Vein endothelial cell (primary cell): ENCODE measurements at places on chromosomes 6 and 20. TPM values are rescaled to one million over a fixed set of nuclear protein-coding genes. Genes with fewer than 3 reads are reported as not detected.

Gene GTSF1L
- not detected in 2 replicates for total RNA-seq

Gene CYP39A1
- total RNA-seq, result 0.33 and 0.38 TPM in 2 replicates

Gene C20orf141
- total RNA-seq, result not detected in 2 replicates

Gene FOXQ1
- not detected in 2 replicates for total RNA-seq

Gene ANKRD66
- total RNA-seq, result not detected in 2 replicates

Gene FRMD1
- not detected in 2 replicates for total RNA-seq

Gene TGM3
- total RNA-seq, result not detected in 2 replicates

Gene TMEM74B
- total RNA-seq, result 1.1 and 3.3 TPM in 2 replicates

Gene PKIB
- total RNA-seq, result 0.33 TPM in 1 of 2 replicates, not detected in the other

Gene EYA4
- total RNA-seq, result 0.38 and 0.98 TPM in 2 replicates

Gene RHAG
- total RNA-seq, result not detected in 2 replicates

Gene BEND3
- total RNA-seq, result 6.1 and 7.5 TPM in 2 replicates

Gene TINAG
- total RNA-seq, result not detected in 2 replicates

Gene PROKR2
- total RNA-seq, result not detected in 2 replicates

Gene GGTLC1
- not detected in 2 replicates for total RNA-seq

Gene PLCB4
- 4.9 and 5.0 TPM in 2 replicates for total RNA-seq

Gene ZNF831
- not detected in 2 replicates for total RNA-seq

Gene CLVS2
- not detected in 2 replicates for total RNA-seq

Gene C6orf118
- not detected in 2 replicates for total RNA-seq

Gene GDAP1L1
- total RNA-seq, result not detected in 2 replicates

Gene ME1
- 8.2 and 15.4 TPM in 2 replicates for total RNA-seq

Gene POM121L2
- total RNA-seq, result not detected in 2 replicates

Gene SAPCD1
- total RNA-seq, result 2.1 TPM in 1 of 2 replicates, not detected in the other

Gene ADGRB3
- not detected in 2 replicates for total RNA-seq

Gene PPP1R14C
- total RNA-seq, result not detected in 2 replicates

Gene METTL24
- not detected in 2 replicates for total RNA-seq

Gene GSTA2
- total RNA-seq, result not detected in 2 replicates

Gene DCDC2
- total RNA-seq, result not detected in 2 replicates

Gene TSHZ2
- 0.96 and 0.98 TPM in 2 replicates for total RNA-seq

Gene MOXD1
- 0.29 TPM in 1 of 2 replicates, not detected in the other for total RNA-seq

Gene VSX1
- total RNA-seq, result not detected in 2 replicates

Gene IRF4
- total RNA-seq, result 0.29 TPM in 1 of 2 replicates, not detected in the other

Gene CSNK2A1
- total RNA-seq, result 118 and 171 TPM in 2 replicates

Gene NMBR
- under 0.01 TPM in 1 of 2 replicates, not detected in the other for total RNA-seq

Gene MEA1
- total RNA-seq, result 45.5 and 46.4 TPM in 2 replicates

Gene PRRT1
- total RNA-seq, result not detected in 2 replicates

Gene GMPR
- total RNA-seq, result 16.6 and 17.6 TPM in 2 replicates

Gene PGC
- total RNA-seq, result not detected in 2 replicates

Gene SPATA25
- 0.57 and 1.3 TPM in 2 replicates for total RNA-seq

Gene FAM83B
- total RNA-seq, result not detected in 2 replicates

Gene SLC17A2
- total RNA-seq, result not detected in 2 replicates

Gene RAB44
- total RNA-seq, result under 0.01 TPM in 1 of 2 replicates, not detected in the other

Gene SRMS
- not detected in 2 replicates for total RNA-seq

Gene MYLK2
- 2.9 and 8.5 TPM in 2 replicates for total RNA-seq

Gene SLC23A2
- 21.9 and 26.0 TPM in 2 replicates for total RNA-seq

Gene TGM2
- 938 and 1,115 TPM in 2 replicates for total RNA-seq

Gene HSPA1A
- total RNA-seq, result 53.3 and 53.9 TPM in 2 replicates

Gene HTR1E
- not detected in 2 replicates for total RNA-seq

Gene TMEM200A
- total RNA-seq, result 0.33 and 0.67 TPM in 2 replicates

Gene CYP24A1
- total RNA-seq, result not detected in 2 replicates
